Placental pericyte (primary cell): ENCODE measurements at places on chromosomes 6 and 20. TPM values are rescaled to one million over a fixed set of nuclear protein-coding genes. Genes with fewer than 3 reads are reported as not detected.

The HLA-DOB gene
- 0.14 TPM in 1 of 2 replicates, not detected in the other for total RNA-seq

The ELOVL4 gene
- 0.66 and 3.3 TPM in 2 replicates for total RNA-seq

The STMND1 gene
- not detected in 2 replicates for total RNA-seq

The IRAK1BP1 gene
- 2.0 and 3.6 TPM in 2 replicates for total RNA-seq

The ADGRF4 gene
- total RNA-seq, result 0.22 and 0.29 TPM in 2 replicates

The DXO gene
- 17.3 and 31.7 TPM in 2 replicates for total RNA-seq

The RUNX2 gene
- 9.0 and 18.3 TPM in 2 replicates for total RNA-seq

The TMEM244 gene
- 1.3 TPM in 1 of 2 replicates, not detected in the other for total RNA-seq

The MCM3 gene
- 14.2 and 71.9 TPM in 2 replicates for total RNA-seq

The MROH8 gene
- total RNA-seq, result 1.7 and 7.9 TPM in 2 replicates

The ERGIC3 gene
- 207 and 467 TPM in 2 replicates for total RNA-seq

The TOX2 gene
- 9.0 and 10.5 TPM in 2 replicates for total RNA-seq

The DYNLRB1 gene
- 89.3 and 90.8 TPM in 2 replicates for total RNA-seq

The PSORS1C2 gene
- not detected in 2 replicates for total RNA-seq

The LINC00237 gene
- total RNA-seq, result not detected in 2 replicates

The PBOV1 gene
- not detected in 2 replicates for total RNA-seq

The BCAS4 gene
- total RNA-seq, result 7.0 and 17.5 TPM in 2 replicates

The RXRB gene
- total RNA-seq, result 23.5 and 24.5 TPM in 2 replicates

The TMEM200A gene
- total RNA-seq, result 184 and 257 TPM in 2 replicates

The NELFCD gene
- total RNA-seq, result 51.9 and 66.9 TPM in 2 replicates

The FNDC1 gene
- total RNA-seq, result under 0.01 TPM in 2 replicates

The DDO gene
- total RNA-seq, result 0.66 and 2.0 TPM in 2 replicates

The LY6G6F gene
- total RNA-seq, result not detected in 2 replicates

The PACSIN1 gene
- total RNA-seq, result not detected in 2 replicates

The SLC22A7 gene
- total RNA-seq, result not detected in 2 replicates

The PAX1 gene
- not detected in 2 replicates for total RNA-seq

The DEFB132 gene
- not detected in 2 replicates for total RNA-seq

The PLN gene
- 0.57 TPM in 1 of 2 replicates, not detected in the other for total RNA-seq

The C20orf144 gene
- total RNA-seq, result 0.14 and 0.22 TPM in 2 replicates

The PNPLA1 gene
- total RNA-seq, result 0.14 TPM in 1 of 2 replicates, not detected in the other

The ESR1 gene
- under 0.01 and 1.0 TPM in 2 replicates for total RNA-seq

The OSER1 gene
- 41.4 and 47.7 TPM in 2 replicates for total RNA-seq

The ADGRB3 gene
- total RNA-seq, result 0.29 TPM in 1 of 2 replicates, not detected in the other

The CPNE1 gene
- total RNA-seq, result 80.1 and 121 TPM in 2 replicates

The RNF39 gene
- not detected in 2 replicates for total RNA-seq

The EYS gene
- total RNA-seq, result under 0.01 TPM in 2 replicates

The CD24 gene
- 4.9 TPM in 1 of 2 replicates, not detected in the other for total RNA-seq

The LAMA5 gene
- 53.8 and 64.3 TPM in 2 replicates for total RNA-seq

The HSPA12B gene
- total RNA-seq, result under 0.01 TPM in 1 of 2 replicates, not detected in the other

The PRRT1 gene
- total RNA-seq, result 0.29 and 0.44 TPM in 2 replicates

The TGM2 gene
- 1,446 and 1,516 TPM in 2 replicates for total RNA-seq

The TTBK1 gene
- not detected in 2 replicates for total RNA-seq

The AHI1 gene
- total RNA-seq, result 24.3 and 27.8 TPM in 2 replicates

The XRN2 gene
- 99.1 and 112 TPM in 2 replicates for total RNA-seq

The WFDC12 gene
- total RNA-seq, result not detected in 2 replicates

The EMILIN3 gene
- under 0.01 TPM in 1 of 2 replicates, not detected in the other for total RNA-seq

The GJA1 gene
- 273 and 957 TPM in 2 replicates for total RNA-seq

The BAG2 gene
- 12.7 and 16.2 TPM in 2 replicates for total RNA-seq

The CABLES2 gene
- 4.4 and 8.8 TPM in 2 replicates for total RNA-seq

The DEFB115 gene
- not detected in 2 replicates for total RNA-seq

The SPATA25 gene
- 1.6 and 3.3 TPM in 2 replicates for total RNA-seq
